ENCODE measurements at places on chromosomes 2 and 18.
A peak's percentile ranks its signal among the peaks of the same experiment; 100 is the strongest.

DNA sequence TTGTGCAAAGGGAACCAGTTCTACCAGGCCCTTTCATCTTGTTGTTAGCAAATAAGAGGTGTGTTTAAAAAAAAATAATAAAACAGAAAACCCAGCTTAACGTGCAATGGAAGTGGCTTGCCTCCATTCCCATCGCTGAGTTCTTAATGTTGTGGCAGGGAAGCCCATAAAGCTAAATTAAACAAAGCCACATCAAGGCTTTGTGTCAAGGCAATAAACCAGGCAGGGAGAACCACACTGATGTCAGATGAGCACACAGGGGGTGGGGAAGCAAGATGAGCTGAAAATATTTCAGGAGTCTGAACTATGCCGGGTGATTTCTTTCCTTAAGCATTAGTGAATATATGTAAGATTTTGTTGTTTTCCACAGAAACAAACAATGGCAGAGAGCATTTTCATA is 73.5 kb downstream of the PHLPP1 start:
- DNase-seq = peak; percentile 48

- DNase-seq = no peak
Measured at GRCh38 chr2:145503511-145503910, 983.6 kb upstream of the ZEB2 start.

- no peak for DNase-seq
Measured at GRCh38 chr2:166417669-166418068, 41.9 kb upstream of the SCN9A start.

- no peak for DNase-seq
Measured at GRCh38 chr2:237894396-237894979, 35.1 kb downstream of the RAMP1 start.

GRCh38 chr2:156800065-156800653 is 364.0 kb downstream of the GPD2 start:
- no peak for DNase-seq

- no peak for DNase-seq
Measured at GRCh38 chr2:232134939-232135338, 173.4 kb downstream of the DIS3L2 start.

DNA sequence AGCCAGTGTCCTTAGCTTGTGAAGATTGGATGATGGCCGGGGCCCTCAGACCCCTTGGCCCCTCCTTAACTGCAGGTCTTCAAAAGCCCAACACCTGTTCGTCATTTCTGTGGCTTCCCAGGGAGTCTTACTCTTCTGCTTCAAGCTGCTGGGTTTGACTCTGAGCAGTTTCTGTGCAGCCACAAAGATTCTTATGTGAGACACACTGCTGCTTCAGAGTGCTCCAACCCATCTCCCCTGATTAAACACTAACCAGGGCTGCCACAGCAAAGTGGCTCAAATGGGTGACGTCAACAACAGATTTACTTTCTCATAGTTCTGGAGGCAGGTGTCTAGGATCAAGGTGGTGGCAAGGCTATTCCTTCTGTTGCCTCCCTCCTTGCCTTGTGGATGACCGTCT is 40.8 kb downstream of the TSN start:
- DNase-seq = no peak

DNA sequence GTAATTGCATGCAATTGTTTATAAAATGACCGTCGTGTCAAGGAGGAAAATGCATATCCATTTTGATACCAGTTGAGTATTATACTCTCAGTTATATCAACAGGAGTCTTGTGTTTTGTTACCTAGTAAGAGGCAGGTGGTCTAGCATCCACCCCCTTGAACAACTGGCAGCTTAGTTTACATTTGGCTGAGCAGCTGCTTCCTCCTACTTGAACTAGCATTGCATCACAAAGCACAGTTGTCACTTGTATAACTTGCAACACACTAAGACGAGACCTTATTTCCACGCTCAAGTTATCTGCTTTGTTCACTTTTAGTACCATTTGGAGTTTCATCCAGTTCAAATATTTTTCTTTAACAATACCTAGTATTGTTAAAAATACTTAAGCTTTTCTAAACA is 75.4 kb upstream of the UBE2E3 start:
- DNase-seq = no peak

DNA sequence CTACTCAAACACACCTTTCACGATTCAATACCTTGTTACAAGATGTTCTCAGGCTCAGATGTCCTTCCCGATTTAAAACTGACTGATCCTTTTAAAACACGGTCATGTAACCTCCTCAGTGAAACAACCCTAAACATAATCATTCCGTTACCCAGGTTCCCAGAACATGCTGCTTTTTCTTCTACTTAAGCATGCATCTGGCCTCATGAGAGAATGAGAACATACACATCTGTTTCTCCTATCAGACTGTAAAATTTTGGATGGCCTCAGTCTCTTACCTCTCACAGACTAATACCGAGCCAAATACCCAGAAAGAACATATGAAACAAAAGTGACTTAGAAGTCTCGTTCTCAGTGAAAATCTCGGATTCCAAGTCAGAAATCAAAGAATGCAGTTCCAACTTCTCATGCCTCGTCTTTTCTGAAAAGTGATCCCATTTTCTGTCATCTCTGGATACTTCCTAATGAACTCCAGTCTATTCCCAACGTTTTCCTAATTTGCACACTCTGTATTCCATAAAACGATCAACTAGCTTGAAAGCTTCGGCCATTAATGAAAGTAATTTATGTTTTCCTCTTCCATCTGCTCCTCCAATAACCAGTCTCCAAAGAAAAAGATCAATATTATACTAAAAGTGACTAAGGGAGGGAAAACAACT is 919 bp downstream of the SF3B1 start:
- DNase-seq = peak; percentile 29

- DNase-seq = no peak
Measured at GRCh38 chr18:25341831-25342230, 10.1 kb downstream of the ZNF521 start.

All from SJSA1 (cell line).